T-helper 22 cell (primary cell): ENCODE measurements at places on chromosomes 6 and 20.

- DNase-seq, result no peak
Observed at GRCh38 chr20:19392344-19393130, 180.1 kb downstream of the SLC24A3 start.

- DNase-seq, result no peak
Observed at GRCh38 chr20:53894707-53895384, 175.5 kb downstream of the BCAS1 start.

GRCh38 chr6:139776041-139776440, 401.6 kb upstream of the CITED2 start:
- DNase-seq, result no peak

GRCh38 chr20:7853493-7853892, 86.8 kb downstream of the HAO1 start:
- no peak for DNase-seq

DNA sequence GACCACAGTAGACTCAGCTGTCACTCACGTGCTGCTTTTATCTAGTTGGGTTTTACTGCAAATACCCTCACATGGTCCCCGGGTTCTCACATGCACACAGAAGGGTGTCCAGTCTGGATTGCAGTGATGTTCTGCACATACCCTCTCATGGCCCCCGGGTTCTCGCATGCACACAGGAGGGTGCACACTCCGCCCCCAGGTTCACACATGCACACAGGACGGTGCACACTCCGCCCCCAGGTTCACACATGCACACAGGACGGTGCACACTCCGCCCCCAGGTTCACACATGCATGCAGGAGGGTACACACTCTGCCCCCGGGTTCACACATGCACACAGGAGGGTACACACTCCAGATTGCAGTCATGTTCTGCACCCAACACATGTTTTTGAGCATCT, 224.3 kb downstream of the ERMARD start:
- DNase-seq, result no peak

GRCh38 chr6:6942831-6943230, 164.9 kb upstream of the RREB1 start:
- no peak for DNase-seq

DNA sequence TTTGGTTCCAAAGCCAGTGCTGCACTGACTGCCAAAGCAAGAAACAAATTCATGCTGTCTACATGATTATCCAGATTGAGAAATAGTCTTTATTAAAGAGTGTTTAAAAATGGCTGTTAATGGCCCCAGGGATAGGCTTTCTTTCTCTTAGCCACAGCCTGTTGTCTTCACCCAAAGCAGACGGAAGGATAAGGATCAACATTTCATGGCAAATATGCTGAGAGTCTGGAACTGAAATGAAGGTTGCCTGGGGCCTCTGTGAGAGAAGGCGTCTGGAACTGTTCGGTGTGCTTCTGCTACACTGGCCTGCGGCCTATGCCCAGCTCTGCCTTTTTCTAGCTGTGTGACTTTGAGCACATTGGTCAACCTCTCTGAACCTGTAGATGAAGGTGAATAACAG, 373.0 kb upstream of the ZFP64 start:
- no peak for DNase-seq

- no peak for DNase-seq
Observed at GRCh38 chr6:139593081-139593480, 218.6 kb upstream of the CITED2 start.

- no peak for DNase-seq
Observed at GRCh38 chr6:65524232-65524631, 182.8 kb downstream of the EYS start.

DNA sequence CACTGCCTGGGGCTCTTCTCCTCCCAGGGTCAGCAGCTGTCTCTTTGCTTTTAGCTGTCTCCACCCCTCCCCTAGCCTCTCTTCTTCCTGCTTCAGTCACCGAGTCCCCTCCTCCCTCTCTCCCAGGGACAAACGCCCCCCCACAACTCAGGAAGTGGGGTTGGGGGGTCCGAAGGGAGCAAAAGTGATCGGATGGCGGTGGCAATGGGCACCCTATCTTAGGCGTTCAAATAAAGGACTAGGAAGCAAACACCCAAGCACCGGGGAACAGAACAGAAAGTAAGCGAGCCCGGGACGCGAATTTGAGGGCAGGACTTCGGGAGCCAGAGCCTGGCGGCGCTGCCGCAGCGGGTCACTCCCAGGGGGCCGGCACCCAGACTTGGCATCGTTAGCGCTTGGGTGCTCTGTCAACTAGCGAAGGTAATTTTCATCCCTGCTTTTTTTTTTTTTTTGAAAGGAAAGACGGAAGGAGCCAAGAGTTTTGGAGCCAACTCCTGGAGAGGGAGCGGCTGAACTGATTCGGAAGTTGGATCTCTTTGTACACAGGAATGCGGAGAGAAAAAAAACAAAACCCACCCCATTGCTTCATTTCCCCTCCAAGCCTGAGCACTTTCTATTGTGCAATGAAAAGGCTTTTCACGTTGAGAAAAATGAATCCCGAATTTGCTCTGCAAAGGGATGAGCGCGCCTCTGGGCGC, 815 bp upstream of the ITPR3 start:
- no peak for DNase-seq

- no peak for DNase-seq
Observed at GRCh38 chr20:19976595-19977372, 40.4 kb upstream of the NAA20 start.

GRCh38 chr6:96942676-96943075, 18.1 kb downstream of the KLHL32 start:
- DNase-seq, result no peak

- no peak for DNase-seq
Observed at GRCh38 chr6:105058846-105059245, 101.9 kb downstream of the LIN28B start.

DNA sequence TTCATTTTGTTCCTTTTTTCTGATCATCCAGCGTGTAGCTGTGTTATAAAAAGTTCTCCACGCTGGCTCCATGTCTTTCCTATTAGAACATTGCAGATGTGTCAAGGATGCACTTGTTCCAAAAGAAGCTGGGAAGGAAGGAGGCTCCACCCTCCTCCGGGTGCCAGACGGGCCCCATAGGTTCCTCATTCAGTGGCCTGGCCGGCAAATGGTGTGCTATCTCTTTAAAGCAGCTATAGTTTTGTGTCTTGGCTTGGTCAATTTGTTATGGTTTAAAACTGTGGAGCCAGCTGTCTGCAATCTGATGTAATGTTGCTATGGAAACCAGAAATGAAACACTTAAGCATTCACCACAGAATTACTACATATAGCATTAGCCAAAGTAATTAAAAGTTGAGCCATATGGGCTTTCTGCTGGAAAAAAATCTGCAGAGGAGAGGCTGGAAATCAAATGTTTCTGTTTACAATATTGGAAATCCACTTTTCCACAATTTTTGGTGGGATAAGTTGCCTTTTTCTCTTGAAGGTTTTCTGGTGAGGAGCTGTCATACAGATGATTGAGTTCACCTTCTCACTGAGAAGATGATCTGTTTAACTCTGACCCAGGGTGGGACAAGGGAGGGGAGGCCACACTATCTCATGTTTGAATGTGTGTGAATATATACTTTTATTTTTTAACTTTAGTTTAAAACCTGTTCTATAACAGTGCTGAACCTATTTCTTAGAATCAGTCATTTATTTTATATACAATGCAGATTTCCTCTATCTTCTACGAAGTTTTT, 167.4 kb downstream of the SASH1 start:
- no peak for DNase-seq

- DNase-seq, result no peak
Observed at GRCh38 chr20:38202153-38202981, 37.3 kb upstream of the TGM2 start.

DNA sequence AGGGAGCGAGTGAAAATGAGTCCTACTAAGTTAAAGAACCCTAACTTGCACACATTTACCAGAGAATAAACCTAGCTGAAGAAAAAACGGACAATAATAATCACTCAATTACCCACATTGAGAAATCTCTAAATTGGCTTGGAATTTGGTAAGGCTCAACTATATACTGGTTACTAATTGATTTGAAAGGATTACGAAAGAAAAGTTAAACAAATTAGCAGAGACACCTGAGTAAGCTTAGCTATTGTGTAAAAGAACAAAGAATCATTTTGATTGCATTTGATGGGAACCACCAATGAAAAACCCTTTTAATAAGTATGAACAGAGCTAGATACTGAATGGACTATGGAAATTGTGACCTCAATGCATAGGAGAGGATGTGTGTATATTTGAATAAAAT, 118.6 kb upstream of the ADGRF1 start:
- DNase-seq, result no peak

- no peak for DNase-seq
Observed at GRCh38 chr6:120735641-120736040, 598.6 kb downstream of the TBC1D32 start.

DNA sequence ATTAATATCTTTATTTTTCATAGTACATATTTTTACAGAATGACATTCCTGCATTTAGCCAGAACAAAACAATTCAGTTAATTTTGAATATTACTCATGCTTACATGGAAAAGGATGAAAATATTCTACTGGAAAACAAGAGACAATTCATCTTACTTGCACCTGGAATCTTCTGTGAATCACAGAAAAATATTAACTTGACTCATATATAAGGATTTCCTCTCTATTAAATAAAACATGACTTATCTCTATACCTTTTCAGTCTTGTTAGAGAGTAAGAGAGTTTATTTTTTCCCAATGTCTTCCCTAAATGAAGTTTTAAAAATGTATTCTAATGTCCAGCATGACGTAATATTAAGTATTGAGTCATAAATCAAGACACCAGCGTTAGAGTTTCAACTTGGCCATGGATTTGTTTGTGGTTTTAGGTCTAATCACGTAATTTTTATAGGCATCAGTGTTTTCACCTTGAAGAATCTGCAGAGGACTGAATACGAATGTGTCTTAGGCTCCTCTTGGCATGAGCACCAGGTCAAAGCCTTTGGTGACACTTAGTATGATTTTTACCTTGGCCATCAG, 445.1 kb upstream of the JAG1 start:
- no peak for DNase-seq
